IPS DF 19.7 (cell line): ENCODE measurements at places on chromosomes 2 and 18.

DNA sequence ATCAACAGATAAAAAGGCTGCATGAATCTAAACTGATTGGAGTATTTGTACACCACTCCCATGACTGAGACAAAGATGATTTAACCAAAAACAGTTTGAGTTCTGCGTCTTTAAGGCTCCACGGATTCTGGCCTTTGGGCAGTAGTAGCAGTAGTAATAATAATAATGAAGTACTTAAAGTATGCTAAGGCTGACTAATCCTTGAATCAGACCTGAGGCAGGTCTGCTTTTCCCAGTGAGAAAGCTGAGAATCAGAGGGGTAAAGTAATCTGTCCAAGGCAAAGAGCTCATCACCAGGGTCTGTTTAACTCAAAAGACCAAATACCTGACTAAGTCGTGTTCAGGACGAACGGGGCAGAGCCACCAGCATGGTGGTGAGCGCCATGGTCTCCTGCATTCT, 61.4 kb downstream of the ID2 start:
- no peak for DNase-seq

GRCh38 chr2:169637620-169638019, 53.5 kb downstream of the PPIG start:
- DNase-seq: no peak

DNA sequence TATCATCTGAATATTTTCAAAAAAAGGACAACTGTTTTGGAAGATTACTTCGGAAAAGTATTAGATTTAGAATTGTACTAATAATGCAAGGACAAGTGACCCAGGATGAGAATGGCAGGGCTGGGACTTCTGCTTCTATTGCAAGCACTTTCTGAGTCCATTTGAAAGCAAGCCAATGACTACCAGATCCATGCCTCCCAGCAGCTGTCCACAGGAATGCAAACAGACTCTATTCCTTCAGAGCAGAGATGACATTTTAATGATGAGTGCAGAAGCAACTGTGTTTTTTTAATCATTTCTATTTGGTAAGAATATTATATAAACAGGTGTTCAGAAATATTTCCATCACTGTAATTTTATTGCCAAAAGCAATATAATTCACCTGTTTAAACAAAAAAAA, 456.7 kb downstream of the SOX11 start:
- DNase-seq: no peak

GRCh38 chr2:188079196-188079595, 212.5 kb upstream of the GULP1 start:
- DNase-seq: no peak

GRCh38 chr2:183487326-183487725, 363.1 kb downstream of the NUP35 start:
- no peak for DNase-seq

DNA sequence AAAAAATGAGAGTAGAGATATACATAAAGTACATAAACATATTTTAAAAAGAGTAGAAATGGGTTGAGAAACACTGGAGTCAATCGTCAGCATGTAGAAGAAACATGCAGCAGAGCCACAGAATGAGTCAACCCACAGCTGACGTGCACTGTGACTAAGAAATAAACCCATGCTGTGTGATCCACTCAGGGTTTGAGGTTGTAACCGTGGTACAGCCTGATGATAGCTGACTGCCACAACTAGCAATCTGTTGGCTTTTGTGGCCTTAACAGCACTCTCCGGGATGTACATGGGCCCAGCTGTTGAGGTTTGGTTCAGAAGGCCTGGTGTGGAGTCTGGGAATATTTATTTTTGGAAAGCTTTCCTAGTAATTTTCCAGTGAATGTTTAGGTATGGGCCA, 554.4 kb upstream of the MEX3C start:
- DNase-seq: no peak

DNA sequence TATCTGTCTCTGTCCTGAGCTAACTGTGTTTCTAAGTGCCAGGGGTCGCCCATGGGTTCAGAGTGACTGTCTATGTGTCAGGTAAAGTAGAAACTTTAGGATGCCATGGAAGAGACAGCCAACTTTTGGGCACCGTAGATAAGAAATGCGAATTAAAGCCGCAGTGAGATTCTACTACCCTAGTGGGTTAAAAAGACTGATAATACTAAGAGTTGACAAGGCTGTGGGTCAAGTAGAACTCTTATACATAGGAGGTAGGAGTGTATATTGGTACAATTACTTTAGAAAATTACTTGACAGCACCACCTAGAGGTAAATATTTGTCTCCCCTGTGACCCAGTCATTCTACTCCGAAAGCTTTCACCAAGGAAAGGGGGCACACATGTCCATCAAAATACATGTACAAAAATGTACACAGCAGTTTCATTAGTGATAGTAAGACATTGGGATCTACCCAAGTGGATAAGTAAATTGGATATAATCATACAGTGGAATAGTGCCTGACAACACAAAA, 371.3 kb downstream of the SLC4A3 start:
- DNase-seq: no peak

- DNase-seq: no peak
Measured at GRCh38 chr18:45755934-45756333, 32.0 kb downstream of the SLC14A1 start.

GRCh38 chr2:141062443-141062842, 1068.4 kb downstream of the LRP1B start:
- DNase-seq: no peak

- no peak for DNase-seq
Measured at GRCh38 chr18:72206814-72207213, 337.3 kb downstream of the CBLN2 start.

GRCh38 chr18:321865-322467, 54.1 kb upstream of the THOC1 start:
- DNase-seq: no peak

- no peak for DNase-seq
Measured at GRCh38 chr2:197031803-197032202, 105.3 kb upstream of the PGAP1 start.

- DNase-seq: no peak
Measured at GRCh38 chr2:178530131-178530530, 49.9 kb downstream of the PLEKHA3 start.

DNA sequence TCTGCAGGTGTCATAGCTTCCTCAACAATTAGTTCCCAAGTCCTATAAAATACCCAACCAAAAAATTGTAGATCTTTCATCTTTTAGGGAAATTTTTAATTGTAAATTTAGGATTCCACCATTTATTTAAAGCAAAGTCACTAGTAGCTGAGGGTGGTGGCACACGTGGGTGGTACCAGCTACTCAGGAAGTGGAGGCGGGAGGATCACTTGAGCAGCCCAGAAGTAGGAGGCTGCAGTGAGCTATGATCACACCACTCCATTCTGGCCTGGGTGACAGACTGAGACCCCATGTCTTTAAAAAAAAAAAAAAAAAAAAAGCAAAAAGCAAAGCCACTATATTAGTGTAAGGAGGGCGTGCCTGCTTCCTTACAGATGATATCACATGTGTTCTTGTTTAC, 60.3 kb upstream of the GREB1L start:
- no peak for DNase-seq

DNA sequence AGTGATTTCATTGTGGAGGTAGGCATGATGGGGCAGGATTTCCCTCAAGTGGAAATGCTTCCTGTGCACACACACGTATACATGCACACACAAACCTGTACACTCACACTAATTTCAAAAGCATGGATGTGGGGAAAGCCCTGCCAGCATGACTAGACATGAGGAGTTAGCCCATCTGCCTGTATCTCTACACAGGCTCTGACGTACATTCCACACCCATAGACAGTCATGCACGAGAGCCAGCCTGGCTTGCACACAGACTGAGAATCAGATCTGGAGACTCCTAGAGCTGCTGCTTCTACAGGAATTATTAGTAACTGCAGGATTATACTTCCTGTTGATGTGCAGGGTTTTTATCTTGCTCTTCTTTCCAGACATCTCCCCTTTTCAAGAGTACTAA, 27.3 kb upstream of the NFU1 start:
- no peak for DNase-seq
